H54 (cell line): ENCODE measurements at places on chromosomes 11 and 22.

GRCh38 chr22:35959121-35959800 is 69.4 kb downstream of the RBFOX2 start:
- no peak for DNase-seq

GRCh38 chr22:45083659-45084305 is 74.0 kb upstream of the PHF21B start:
- DNase-seq = peak; percentile 41

DNA sequence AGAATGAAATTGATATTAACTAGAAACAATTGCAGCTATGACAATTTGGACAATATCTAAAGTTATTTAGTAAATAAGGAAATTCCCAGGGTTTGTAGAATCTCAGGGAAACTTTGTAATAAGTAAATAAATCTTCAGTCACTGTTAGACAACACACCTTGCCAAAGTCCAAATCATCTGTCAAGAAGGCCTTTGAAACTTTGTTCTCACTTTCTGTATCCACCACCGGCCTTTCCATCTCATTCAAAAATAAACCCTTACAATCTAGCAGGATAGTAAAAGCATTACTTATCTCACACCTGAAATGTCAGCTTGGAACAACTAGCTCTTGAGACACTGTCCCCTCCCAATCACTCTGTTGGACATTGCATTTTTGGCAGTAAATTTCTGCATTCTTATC is 7.9 kb downstream of the NNMT start:
- no peak for DNase-seq

DNA sequence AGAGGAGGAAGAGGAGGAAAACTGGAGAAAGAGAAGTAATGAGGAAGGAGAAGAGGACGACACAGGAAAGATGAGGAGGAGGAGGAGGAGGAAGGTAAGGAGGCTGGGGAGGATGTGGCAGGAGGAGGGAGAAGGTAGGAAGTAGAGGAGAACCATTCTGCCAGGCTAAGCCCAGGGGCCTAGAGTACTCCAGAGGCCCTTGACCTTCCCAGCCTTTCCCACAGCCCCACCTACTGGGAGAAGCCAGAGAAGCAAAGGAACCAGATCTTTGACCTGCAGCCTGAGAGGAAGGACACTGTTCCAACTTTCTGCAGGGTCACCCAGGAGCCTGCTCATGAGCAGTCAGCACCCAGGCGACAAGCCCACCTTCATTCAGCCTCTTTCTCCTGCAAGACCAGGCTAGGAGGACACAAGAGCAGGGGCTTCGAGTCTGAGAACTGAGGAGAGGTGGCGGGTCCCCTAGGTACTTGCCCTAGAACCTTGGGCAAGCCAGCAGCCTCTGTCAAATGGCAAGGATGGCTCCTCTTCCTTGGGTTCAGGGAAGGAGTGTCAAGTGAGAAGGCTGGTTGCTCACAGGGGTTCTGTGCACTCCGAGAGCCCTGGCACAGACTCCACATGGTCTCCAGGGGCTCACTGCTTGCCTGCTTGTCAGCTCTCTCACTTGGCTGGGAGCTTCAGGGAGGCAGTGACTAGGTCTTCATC is 27.9 kb upstream of the OAF start:
- DNase-seq = no peak

DNA sequence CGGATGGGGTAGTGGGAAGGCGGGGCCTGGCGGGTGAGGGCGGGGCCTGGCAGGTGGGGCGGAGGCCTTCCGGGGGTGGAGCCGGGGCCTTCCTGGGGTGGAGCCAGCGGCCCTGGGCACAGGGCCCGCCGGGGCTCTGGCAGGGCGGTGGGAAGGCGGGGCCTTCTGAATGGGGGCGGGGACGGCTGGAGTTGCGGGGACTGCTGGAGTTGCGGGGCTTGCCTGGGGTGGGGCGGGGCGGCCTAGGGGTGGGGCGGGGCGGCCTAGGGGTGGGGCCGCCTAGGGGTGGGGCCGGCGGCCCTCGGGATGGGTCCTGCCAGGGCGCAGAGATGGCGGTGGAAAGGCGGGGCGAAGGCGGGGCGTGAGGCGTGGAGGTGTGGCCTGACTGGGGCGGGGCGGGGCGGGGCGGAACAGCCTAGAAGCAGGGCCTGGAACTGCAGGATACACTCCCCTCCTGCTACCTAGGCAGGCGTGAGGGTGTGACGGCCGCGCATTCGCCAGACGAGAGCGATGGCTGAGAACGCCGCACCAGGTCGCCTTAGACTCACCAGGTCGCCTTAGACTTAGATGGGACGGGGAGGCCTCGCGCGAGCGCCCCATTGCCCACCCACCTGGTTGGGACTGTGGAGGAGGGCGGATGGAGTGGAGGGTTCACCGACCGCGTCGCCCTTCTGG is 19.3 kb downstream of the RRP7A start:
- peak; percentile 45 for DNase-seq
